ENCODE measurements at places on chromosomes 5 and 9. TPM values are rescaled to one million over a fixed set of nuclear protein-coding genes. Genes with fewer than 3 reads are reported as not detected.

The TMED9 gene
- polyA plus RNA-seq = 77.2 TPM

The SHROOM1 gene
- 2.5 TPM for polyA plus RNA-seq

The IL5 gene
- polyA plus RNA-seq = not detected

The CCDC192 gene
- polyA plus RNA-seq = 0.40 TPM

The SHOC1 gene
- 0.21 TPM for polyA plus RNA-seq

The PDE6A gene
- polyA plus RNA-seq = not detected

The RNF180 gene
- 2.0 TPM for polyA plus RNA-seq

The PCDHGA4 gene
- 0.99 TPM for polyA plus RNA-seq

The KCNV2 gene
- polyA plus RNA-seq = 0.60 TPM

The PARP8 gene
- 13.0 TPM for polyA plus RNA-seq

The FOXD4 gene
- polyA plus RNA-seq = not detected

The KCNN2 gene
- polyA plus RNA-seq = 12.9 TPM

The TRAF1 gene
- 0.63 TPM for polyA plus RNA-seq

All from GM23338 (cell line).